ENCODE measurements at places on chromosomes 12 and 14. TPM values are rescaled to one million over a fixed set of nuclear protein-coding genes. Genes with fewer than 3 reads are reported as not detected.

The NEMP1 gene
- 8.3 TPM for total RNA-seq

DNA sequence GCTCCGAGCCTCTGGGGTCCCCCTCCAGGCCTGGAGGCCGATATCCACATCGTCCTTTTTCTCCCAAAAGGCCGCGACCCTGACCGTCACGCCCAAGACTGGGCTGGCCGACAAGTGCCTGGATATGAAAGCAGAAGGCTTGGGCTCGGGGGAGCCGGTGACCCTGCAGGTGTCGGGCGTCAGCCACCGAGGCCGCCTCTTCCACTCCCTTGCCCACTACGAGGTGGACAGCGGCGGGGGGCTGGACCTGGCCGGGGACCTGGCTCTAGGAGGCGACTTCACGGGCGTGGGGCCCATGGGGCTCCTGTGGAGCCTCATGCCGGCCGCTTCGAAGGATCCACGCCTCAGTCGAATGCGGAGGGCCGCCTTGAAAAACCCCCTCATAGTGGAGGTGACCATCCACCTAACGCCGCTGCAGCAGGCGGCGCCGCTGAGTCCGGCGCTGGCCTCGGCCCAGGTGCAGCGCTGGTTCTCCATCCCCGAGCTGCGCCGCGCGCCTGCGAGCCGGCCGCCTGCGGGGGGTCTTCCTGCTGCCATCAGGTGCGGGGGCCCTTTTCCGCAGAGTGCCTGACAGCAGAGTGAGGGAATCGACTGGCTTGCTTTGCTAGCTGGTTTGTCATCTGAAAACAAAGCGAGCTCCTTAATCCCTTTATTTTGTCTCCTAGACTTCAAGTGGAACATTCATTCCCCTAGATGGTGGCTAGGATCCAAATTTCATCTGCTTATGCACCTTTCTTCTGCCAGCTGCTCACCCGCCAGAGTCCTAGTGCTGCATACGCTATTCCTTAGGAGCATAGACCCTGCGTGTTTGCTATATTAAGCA, 10.6 kb upstream of the DNAL1 start:
- H3K36me3 ChIP-seq = no peaks in the 10 kb centered on the region
- H3K4me1 ChIP-seq = peaks cover 20% of the 10 kb centered on the region
- H3K27me3 ChIP-seq = no peaks in the 10 kb centered on the region
- peak overlapping the region; percentile 66 for H3K27ac ChIP-seq
- DNase-seq = no peak
- H3K4me3 ChIP-seq = peak overlapping the region; percentile 69

DNA sequence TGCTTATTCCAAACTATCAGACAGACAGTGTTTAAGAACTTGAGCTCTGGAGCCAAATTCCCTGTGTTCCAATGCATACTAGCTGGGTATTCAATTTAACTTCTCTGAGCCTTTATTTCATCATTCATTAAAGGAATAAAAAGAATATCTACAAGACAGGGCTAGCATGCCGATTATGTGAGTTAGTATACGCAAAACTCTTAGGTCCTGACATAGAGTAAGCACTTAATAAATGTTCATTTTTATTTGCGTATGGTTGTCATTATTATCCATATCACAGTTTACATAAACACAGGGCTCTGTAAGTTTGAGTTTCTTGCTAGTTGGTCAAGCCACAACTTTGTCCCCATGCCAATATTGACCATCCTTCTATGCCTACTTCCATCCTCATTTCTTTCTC, 161.5 kb downstream of the NUAK1 start:
- no peaks in the 10 kb centered on the region for H3K36me3 ChIP-seq
- no peak overlapping the region for H3K27ac ChIP-seq
- H3K4me1 ChIP-seq = no peaks in the 10 kb centered on the region
- no peak for DNase-seq
- H3K27me3 ChIP-seq = no peaks in the 10 kb centered on the region
- no peak overlapping the region for H3K4me3 ChIP-seq

The CSRNP2 gene
- 31.5 TPM for total RNA-seq

The GPR84 gene
- total RNA-seq = not detected

- no peak for DNase-seq
- no peak overlapping the region for H3K4me3 ChIP-seq
- no peak overlapping the region for H3K27ac ChIP-seq
- H3K36me3 ChIP-seq = no peaks in the 10 kb centered on the region
- no peaks in the 10 kb centered on the region for H3K4me1 ChIP-seq
- H3K27me3 ChIP-seq = no peaks in the 10 kb centered on the region
Observed at GRCh38 chr12:119864591-119864990, 12.5 kb downstream of the CIT start.

DNA sequence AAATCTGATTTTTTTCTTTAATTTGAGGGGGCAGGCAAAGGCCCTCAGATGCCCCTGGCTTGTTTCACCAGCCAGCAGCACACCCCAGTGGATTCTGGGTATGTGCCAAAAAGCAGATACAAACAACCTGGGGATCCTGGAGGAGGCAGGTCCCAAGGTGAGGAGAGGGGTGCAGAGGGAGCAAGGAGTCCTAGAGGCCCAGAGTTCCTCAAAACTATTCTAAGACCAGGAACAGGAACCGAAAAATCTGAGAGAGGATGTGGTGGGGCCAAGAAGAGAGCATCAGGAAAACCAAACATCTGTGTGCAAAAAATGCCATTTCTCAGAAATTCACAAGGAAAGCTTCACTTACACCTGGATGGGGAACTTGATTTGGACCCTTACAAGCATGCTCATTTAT, 8.2 kb downstream of the KCNA5 start:
- no peak overlapping the region for H3K4me3 ChIP-seq
- H3K27me3 ChIP-seq = no peaks in the 10 kb centered on the region
- H3K4me1 ChIP-seq = peaks cover 7% of the 10 kb centered on the region
- no peak overlapping the region for H3K27ac ChIP-seq
- H3K36me3 ChIP-seq = no peaks in the 10 kb centered on the region

DNA sequence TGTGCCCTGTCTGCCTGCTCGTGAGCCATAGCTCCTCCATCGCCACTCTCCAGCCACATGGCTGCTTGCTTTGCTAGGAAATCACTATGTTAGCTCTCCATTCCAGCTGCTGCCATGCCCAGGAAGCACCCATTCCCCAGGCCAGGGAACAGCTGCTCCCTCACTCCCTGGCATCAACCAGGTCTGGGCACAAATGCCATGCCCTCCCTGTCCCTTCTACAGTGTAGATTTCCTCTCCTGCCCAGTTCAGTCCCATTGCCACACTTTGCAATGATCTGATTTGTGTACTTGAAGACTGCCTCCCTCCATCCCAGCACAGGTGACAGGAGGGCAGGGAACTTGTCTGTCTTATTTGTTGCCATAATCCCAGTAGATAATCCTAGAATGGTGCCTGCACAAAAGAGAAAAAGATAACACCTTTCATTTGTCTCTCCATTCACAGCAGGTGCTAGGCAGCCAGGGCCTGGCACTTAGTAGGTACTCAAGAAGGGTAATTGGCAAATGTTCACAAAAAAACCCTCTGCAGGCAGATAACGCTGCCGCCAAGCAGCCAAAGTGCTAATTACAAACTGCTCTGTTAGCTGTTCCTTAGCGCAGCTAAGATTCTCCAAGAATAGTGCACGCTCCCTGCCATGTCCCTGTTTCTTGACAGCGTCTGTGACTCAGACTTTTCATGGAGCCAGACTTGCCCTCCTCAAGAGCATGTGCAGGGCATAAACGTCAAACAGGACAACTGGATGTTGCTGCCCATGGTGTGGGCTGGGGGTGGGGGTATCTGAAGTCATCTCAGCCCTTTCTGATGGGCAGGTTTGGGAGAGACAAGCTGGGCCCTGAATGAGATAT, 69.1 kb downstream of the ARL6IP4 start:
- no peak for DNase-seq
- H3K4me3 ChIP-seq = no peak overlapping the region
- peak overlapping the region; percentile 71 for H3K27ac ChIP-seq
- H3K4me1 ChIP-seq = peaks cover 71% of the 10 kb centered on the region
- H3K27me3 ChIP-seq = no peaks in the 10 kb centered on the region
- H3K36me3 ChIP-seq = no peaks in the 10 kb centered on the region

DNA sequence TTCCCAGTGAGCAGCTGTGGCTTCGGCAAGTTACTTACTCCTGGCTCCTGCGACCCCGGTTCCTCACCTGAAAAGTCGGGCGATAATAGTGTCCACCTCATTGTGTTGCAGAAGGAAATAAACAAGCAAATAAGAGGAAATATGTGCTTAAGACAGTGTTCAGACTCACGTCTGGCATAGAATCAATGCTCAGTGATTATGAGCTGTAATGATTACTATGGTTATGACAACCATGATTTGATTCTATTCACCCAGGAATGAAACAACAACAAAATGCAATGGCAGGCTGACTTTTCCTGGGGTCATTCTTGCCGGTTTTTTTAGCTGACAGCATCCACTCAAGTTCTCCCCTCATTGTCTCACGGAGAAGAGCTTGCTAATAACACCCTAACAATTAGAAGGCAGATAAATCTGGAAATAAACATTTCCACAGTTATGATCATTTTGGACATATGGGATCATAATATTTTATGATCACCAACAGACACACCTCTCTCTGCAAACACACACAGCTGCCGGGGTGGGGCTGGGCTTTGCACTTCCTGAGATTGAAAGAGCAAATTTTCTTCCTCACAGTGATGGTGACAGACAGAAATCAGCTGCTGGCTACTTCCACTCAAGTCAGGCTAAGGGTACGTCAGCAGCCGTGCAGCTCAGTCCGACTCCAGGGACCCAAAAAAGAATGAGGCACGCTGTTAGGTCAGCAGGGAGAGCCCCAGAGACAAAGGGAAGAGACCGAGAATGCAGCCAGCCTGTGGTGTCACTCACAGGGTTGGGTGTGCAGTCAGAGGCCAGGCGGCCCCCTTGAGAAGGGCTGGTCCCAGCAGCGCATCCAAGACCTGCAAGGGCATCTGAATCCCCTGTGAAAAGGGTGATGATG, 158.0 kb downstream of the RIMBP2 start:
- no peak overlapping the region for H3K4me3 ChIP-seq
- H3K27me3 ChIP-seq = no peaks in the 10 kb centered on the region
- no peak overlapping the region for H3K27ac ChIP-seq

The MIP gene
- not detected for total RNA-seq

- no peak overlapping the region for H3K27ac ChIP-seq
- no peak for DNase-seq
- no peaks in the 10 kb centered on the region for H3K4me1 ChIP-seq
- H3K4me3 ChIP-seq = no peak overlapping the region
- H3K36me3 ChIP-seq = no peaks in the 10 kb centered on the region
Observed at GRCh38 chr12:120394483-120395367, 25.8 kb upstream of the MSI1 start.

The GALNT16 gene
- total RNA-seq = 18.4 TPM

DNA sequence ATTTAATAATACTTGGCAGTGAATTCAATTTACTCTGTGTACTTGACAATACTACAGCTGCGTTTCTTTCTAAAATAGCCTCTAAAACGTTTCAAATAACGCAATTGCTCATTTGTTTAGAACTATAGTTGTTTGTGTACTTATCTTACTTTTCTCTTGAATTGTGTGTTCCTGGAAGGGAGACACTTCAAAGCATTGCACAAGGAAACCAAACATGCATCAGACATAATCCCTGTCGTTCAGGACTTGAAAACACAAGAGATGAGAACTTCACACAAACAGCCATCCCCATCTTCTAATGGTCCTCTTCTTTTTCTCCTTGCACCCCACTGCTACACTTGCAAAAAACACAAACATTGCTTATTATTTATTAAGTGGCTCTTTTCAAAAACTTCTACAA, 38.5 kb downstream of the PTGER2 start:
- no peaks in the 10 kb centered on the region for H3K27me3 ChIP-seq
- DNase-seq = no peak
- no peak overlapping the region for H3K27ac ChIP-seq
- peaks cover 43% of the 10 kb centered on the region for H3K4me1 ChIP-seq
